Adrenal gland (tissue), 19 donors: ENCODE measurements at places on chromosomes 1 and 21. TPM values are rescaled to one million over a fixed set of nuclear protein-coding genes. Genes with fewer than 3 reads are reported as not detected.

Gene C1orf56
- 29.7 TPM for total RNA-seq

Gene CCDC17
- 2.0 TPM for total RNA-seq

Gene DMBX1
- total RNA-seq = not detected

Gene SAMSN1
- 7.6 TPM for total RNA-seq

Gene HPCA
- not detected for total RNA-seq

Gene PEAR1
- 19.3 TPM for total RNA-seq

Gene SLC25A24
- 30.0 TPM for total RNA-seq

Gene SPRR1B
- total RNA-seq = not detected

Gene MYOC
- 2.1 TPM for total RNA-seq

Gene TTC22
- total RNA-seq = 2.3 TPM

Gene HOOK1
- 23.9 TPM for total RNA-seq

Gene FNBP1L
- 11.6 TPM for total RNA-seq

Gene FRRS1
- 16.4 TPM for total RNA-seq

Gene DNASE2B
- total RNA-seq = 0.61 TPM

Gene NEGR1
- total RNA-seq = 1.2 TPM

Gene PRKAA2
- 1.1 TPM for total RNA-seq

Gene ARHGAP30
- 10.9 TPM for total RNA-seq

DNA sequence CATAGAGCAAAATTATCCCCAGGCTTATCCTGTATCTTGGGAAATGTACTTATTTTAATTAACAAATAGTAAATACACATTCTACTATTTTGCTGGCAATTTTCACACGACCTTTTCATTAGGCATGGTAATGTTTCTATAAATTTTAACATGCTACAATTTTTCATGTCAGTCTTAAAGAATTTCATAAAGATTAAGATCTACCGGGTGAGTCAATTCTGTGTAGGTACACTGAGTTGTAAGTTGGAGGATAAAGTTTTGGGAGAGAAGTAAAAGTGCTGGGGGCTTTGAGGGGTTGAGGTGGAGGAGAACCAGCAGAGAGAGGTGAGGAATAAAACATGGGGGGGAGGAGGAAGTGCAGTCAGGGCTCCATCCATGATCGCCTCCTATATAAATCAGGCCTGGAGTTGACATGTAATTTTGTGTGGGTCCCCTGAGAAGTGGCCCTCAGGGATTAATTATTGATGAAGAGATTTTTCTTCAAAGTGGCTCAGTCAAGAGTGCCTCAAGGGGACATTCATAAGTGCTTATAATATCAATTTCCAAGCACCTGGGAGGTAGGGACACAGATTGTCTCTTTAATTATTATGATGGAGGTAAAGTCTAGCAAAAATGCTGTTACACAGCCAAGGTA lies 7.2 kb downstream of the DPYD start:
- DNase-seq = no peak

GRCh38 chr1:33379631-33380354 lies 51.1 kb downstream of the PHC2 start:
- DNase-seq = no peak

GRCh38 chr1:230758709-230759368 lies 11.7 kb downstream of the CAPN9 start:
- DNase-seq = no peak

DNA sequence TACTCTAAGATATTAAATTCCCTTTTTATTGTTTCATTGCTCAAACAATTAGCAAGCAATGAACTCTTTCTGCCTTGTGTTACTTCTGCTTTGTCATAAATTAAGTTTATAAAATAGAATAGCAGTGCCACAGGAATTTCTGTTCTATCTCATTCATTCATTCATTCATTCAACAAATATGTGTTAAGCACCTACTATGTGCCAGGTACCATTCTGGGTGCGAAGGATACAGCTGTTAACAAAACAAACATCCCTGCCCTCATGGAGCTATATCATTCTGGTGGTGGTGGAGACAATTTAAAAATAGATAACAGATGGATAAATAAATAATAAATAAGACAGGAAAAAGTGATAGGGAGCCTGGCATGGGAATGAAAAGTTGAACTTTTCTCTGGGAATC lies 34.5 kb upstream of the AHCYL1 start:
- no peak for DNase-seq

DNA sequence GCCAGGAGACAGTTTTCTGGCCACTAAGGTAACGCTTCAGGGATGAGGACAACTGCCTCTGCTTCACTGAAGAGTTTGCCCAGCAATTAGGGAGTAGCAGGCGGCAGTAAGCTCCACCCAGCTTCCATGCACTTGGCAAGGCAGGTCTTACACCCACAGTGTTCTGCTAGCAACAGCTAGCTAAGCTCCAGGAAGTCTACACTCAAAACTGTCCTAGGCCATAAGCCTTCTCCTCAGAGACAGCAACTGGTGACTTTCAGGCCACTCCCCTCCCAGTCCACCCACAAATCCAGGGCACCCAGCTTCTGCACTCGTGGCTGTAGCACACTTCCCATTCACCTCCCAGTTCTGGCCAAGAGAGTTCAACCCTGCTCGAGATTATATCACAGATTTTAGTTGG lies 47.3 kb downstream of the KMO start:
- DNase-seq = no peak

- no peak for DNase-seq
These were observed 6.4 kb upstream of the REN start for GRCh38 chr1:204172404-204173029.

DNA sequence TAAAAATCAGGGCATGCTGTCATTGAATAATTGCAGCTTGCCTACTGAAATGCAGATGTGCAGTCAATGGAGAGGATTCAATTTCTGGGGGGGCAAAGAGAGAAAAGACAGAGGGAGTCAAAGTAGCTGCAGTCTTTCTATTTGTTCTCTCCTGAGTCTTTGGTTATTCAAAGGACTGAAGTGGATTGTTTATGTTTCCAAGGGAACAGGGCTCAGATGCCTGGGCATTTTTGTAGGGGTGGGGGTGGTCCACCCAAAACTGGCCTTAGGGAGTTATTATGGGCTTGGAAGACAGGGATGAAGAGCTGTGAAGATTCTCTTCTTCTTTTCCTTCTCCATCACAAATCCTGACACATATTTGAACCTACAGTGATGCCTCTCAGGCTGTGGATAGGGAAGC lies 408.8 kb upstream of the DAB1 start:
- no peak for DNase-seq

DNA sequence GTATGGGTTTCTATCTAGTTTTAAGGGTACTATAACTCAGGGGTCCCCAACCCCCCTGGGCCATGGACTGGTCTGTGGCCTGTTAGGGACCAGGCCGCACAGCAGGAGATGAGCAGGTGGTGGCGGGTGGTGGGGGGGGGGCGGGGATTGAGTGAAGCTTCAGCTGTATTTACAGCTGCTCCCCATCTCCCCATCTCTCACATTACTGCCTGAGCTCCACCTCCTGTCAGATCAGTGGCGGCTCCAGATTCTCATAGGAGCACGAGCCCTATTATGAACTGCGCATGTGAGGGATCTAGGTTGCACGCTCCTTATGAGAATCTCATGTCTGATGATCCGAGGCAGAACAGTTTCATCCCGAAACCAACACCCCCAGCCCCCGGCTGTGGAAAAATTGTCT lies 95.1 kb upstream of the SLC45A1 start:
- no peak for DNase-seq

- DNase-seq = no peak
These were observed 365.0 kb downstream of the LTN1 start for GRCh38 chr21:28627691-28628090.

- no peak for DNase-seq
These were observed 8.7 kb upstream of the ECE1 start for GRCh38 chr1:21298981-21299391.

DNA sequence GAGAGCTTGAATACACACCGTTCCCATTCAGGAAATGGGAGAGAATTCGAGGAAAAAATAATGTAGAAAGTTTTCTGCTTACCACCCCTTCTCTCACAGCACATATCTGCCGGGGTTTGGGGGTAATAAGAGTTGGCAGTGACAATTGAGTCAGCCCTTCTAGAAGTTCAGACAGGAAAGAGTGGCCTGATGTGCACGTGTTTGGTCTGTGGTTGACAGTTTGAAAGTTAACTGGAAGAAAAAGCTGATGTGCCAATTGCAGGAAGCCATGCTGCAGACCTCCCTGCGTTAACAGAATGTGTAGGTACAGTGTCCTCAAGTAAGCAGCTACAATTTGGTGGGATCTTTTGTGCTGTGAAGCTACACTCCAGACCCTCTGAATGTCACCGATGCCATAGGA lies 50.9 kb downstream of the DHX9 start:
- DNase-seq = no peak

- no peak for DNase-seq
These were observed 12.3 kb downstream of the CHIT1 start for GRCh38 chr1:203217139-203217655.

- no peak for DNase-seq
These were observed 7.8 kb downstream of the DIPK1A start for GRCh38 chr1:92953491-92953890.

DNA sequence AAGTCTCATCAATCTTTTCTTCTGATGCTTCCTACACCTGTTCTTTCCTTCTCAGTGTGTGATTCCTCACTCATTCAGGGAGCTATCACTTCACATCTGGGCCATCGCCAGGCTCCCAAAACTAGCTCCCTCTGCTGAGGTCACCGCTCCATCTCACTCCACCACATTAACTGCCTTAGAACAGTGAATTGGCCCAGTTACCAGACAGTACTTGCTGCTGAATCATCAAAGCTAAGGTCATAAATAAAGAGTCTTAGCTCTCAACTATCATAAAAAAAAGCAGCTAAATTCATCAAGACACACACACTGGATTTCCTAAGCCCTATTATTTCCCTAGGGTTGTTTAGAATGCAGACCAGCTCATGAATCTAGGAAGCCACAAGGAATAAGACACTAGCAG lies 18.8 kb upstream of the SRM start:
- DNase-seq = peak; percentile 83

GRCh38 chr21:42093991-42094421 lies 22.9 kb downstream of the UMODL1 start:
- no peak for DNase-seq

- no peak for DNase-seq
These were observed 181.0 kb upstream of the FGGY start for GRCh38 chr1:59115865-59116264.

- DNase-seq = peak; percentile 63
These were observed 18.2 kb downstream of the PHLDA3 start for GRCh38 chr1:201450721-201451291.

- DNase-seq = no peak
These were observed 288.0 kb downstream of the PBX1 start for GRCh38 chr1:164846731-164847691.

DNA sequence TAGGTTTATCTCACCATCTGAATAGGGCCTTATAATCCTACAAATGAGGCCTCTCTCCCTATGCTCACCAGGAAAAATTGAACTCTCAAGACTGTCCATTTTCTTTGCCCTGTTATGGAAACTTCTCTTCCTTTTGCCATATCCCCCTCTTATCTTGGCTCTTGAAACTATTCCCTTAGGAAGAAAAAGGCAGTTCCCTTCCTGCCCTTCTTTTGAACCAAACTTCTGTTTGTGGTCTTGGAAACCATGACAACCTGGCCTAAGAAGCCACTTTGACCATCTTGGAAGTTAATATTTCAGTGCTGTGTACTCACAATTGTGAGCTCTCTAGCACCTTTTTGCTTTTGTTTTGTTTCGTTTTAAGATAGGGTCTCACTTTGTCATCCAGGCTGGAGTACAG lies 40.0 kb downstream of the ATP2B4 start:
- no peak for DNase-seq

GRCh38 chr1:247401310-247402119 lies 14.5 kb upstream of the NLRP3 start:
- no peak for DNase-seq

GRCh38 chr21:27840262-27840661 lies 873.4 kb upstream of the ADAMTS5 start:
- no peak for DNase-seq

DNA sequence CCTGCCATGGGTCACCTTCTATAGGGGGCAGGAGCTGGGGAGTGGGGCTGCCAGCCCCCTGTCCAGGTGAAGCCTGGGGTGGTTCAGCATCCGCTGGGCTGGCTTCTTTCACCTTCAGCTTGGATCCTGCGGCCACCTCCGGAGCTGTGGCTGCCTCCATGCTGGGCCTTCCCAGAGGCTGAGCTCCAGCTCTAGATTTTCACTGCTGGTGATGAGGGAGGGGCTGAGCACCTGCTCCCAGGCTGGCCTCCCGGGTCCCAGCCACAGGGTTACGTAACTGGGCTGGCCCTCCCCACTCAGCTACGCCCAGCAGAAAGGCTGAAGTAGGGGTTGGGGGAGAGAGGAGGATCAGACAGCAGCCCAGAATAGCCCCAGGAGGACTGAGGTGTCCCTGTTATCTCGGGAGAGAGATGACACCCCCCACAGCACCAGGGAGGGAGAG lies at the start of gene MYBPHL:
TSS of gene MYBPHL (minus strand) at position 180 of the 442 bp plus-strand sequence. CDS start at position 160, 20 bp downstream.
- DNase-seq = no peak
